ENCODE measurements at places on chromosomes 4 and X.

- DNase-seq: no peak
Measured at GRCh38 chrX:27917713-27918500, 63.3 kb downstream of the DCAF8L1 start.

GRCh38 chr4:37101182-37101581 lies 143.4 kb upstream of the NWD2 start:
- DNase-seq: no peak

DNA sequence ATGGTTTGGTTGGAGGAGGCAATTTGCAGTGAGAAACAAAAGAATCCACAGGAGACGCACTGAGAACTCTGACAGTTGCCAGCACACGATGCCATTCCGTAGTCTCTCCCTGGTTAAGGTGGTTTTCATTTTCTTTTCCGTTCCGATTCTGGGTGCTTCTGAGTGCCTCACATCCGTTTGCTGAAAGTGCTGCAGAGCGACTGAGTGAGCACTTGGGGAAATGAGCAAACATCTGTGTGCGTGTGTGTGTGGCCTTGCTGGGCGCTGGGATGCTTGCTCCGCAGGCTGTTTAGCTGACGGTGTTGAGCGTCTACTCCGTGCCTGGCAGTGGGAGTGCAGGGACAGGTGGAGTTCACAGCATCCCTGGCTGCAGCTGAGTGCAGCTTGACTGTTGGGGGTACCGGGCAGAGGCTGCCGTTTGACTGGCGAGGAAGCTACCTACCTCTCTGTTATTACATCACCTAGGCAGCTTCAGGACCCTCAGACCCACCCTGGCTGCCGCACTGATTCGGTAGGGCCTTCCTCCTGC lies 49.3 kb downstream of the SORCS2 start:
- no peak for DNase-seq

GRCh38 chrX:84475101-84475500 lies 27.2 kb downstream of the HDX start:
- DNase-seq: no peak

- DNase-seq: no peak
Measured at GRCh38 chrX:49862093-49862492, 17.2 kb upstream of the USP27X start.

DNA sequence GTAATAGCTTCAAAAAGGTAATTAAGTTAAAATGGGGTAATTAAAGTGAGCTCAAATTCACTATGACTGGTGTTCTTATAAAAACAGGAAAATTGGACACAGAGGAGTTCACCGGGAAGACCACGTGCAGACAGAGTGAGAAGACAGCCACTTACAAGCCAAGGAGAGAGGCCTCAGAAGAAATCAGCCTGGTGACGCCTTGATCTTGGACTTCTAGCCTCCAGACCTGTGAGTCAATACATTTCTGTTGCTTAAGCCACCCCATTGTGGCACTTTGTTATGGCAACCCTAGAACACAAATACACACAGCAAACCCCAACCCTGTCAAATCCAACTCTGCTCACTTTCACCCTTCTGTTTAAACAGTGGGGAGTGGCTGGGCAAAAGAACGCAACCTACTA lies 4.1 kb upstream of the CD38 start:
- no peak for DNase-seq

DNA sequence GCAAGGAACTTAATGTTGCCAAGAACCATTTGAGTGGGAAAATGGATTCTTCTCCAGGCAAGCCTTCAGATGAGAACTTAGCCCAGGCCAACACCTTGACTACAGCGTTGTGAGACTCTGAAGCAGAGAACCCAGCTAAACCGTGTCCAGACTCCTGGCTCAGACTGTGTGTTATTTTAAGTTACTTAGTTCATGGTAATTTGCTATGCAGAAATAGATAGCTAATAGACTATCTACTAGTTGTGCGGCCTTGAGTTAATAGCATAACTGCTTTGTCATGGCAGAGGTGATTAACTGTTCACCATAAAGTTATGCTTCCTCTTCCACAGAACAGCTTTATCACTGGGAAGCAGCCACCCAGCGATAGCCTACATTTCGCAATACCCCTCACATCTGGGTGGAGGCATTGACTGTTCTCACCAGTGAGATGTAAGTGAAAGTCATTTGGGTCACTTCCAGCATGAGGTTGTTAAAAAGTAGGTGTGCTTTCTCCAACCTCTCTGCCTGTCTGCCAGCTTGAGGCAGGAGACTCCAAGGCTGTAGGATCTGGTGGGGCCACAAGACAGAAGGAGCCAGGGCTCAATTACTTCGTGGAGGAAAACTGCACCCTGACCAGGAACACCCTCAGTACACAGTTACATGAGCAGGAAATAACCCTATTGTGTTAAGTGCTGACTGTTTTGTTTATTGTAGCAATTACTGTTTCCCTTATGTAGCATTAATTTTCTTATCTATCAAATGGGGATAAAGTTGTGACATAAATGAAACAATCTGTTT lies 94.2 kb downstream of the GPAT3 start:
- DNase-seq: no peak

GRCh38 chr4:120926358-120927025 lies 4.0 kb upstream of the PRDM5 start:
- no peak for DNase-seq

- DNase-seq: no peak
Measured at GRCh38 chr4:168587411-168588125, 90.7 kb downstream of the PALLD start.

DNA sequence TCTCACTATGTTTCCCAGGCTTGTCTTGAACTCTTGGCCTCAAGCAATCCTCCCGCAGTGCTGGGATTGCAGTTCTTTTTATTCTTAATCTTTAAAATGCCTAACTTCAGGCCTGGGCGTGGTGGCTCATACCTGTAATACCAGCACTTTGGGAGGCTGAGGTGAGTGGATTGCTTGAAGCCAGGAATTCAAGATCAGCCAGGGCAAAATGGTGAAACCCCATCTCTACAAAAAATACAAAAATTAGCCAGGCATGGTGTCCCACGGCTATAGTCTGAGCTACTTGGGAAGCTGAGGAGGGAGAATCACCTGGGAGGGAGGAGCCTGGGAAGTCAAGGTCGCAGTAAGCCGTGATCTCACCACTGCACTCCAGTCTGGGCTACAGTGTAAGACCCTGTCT lies 45.9 kb downstream of the PLS3 start:
- DNase-seq: no peak

DNA sequence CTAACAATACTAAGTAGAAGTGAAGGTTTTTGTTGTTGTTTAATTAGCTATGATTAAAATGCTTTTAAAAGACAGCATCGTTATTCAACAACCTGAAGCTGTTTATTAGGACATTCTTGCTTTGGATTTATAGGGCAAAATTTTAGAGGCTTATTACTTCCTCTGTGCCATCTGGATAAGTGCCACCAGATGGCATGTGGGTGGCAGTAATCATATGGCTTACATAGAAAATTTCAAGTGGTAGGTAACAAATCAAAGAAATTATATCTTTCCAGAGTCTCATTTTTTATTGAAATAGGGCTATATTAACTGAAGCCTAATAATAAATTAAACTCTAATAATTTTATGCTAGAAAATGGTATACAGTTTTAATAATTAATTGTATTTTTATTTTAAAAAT lies 83.3 kb upstream of the HTR2C start:
- no peak for DNase-seq

DNA sequence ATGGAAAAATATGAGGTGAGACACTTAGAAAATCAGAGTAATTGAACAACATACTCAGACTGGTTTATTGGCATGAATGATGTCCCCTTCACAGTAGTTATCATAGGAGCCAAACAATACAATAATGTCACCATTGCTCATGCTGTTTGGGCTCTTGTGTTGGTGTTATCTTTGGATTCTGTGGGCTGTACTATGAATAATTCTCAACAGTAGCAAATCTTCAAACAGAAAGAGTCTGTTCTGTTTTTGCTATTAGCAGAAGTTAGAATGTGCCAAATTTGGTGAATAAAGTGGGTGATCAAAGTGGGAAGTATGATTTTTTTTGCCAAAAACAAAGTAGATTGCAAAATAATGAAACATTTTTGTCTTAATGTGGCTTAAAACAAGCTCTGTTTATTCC lies 58.3 kb downstream of the GRID2 start:
- DNase-seq: no peak

DNA sequence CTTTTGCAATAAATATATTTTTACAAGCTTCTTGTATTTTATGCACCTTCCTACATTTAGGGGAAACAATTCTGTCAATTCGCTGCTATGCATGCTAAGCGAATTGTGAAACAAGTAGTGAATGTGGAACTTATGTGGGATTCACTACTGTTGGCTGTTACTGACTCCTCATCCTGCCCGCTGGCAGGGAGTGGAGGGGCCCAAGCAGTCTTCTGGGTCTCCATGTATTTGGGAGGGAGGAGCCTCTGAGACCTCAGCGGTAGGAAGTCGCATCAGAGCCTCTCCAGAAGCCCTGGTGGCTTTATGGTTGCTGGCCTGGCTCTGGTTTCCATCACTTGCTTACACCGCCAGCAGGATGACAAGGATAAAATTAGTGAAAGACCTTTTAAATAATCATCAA lies 3.7 kb upstream of the SETD7 start:
- no peak for DNase-seq

DNA sequence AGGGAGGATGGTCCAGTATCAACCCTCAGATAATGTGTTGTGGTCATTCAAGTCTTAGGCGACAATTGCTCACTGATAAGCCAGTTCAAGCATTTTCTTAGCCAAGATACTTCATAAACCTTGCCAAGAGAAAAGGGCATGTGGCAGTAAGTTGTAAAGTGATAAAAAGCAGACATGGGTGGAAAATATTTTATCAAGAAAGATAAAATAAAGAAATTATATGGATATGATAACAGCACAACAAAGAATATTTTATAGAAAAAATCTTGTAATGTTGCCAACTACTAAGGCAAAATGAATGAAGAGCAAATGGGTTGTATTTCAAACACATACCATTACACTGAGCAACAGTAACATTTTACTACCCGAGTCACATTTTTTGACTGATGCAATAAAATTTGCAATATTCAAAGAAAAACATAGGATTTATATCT lies 217.4 kb upstream of the PITX2 start:
- no peak for DNase-seq

DNA sequence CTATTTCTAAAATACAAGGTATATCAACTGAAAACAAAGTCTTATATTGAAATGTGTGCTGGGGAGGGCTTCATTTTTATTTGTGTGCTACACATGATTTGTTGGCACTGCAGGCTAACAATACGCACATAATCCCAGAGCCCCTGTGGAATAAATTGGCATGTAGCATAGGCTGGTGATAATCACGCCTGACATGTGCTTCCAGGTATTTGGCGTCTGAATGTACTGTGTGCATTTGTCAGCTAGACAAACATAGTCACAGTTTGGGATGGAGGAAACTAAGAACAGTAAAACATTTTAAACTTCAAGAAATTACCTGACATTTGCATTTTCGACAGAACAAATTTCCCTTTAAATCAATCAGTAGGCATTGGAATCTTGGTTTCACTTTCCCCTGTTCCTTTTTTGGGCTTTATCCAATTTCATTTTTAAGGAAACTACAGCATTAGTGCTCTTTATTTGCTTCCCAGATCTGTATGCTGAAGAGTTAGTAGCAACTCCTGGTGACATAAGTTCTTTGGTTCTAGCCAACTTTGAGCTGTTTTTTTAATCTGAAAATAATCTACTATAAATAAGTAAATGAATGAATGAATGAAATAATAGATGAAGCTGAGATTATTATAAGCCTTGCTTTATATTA lies 472.3 kb downstream of the PDHA2 start:
- DNase-seq: no peak

- no peak for DNase-seq
Measured at GRCh38 chrX:71638409-71638808, 20.1 kb upstream of the CXCR3 start.

DNA sequence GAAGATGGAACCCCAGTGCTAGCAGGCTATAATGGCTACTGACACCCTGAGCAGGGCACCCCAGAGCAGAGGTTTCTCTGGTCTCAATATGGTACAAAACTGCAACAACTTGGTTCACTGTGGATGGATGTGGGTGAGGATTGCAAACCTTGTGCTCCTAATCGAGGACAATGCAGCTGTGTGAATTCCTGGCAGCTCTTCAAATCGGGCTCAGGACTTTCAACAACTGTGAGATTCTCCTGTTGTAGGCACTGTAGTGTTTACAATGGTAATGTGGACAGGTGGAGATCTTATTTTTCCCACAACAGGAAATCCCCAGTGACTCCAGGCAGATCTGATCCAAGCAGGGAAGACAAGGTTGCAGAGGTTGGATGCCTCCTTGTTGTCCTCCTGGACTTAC lies 101.5 kb downstream of the RCHY1 start:
- no peak for DNase-seq

- DNase-seq: no peak
Measured at GRCh38 chr4:113851816-113852215, 90.3 kb upstream of the CAMK2D start.

GRCh38 chr4:88823058-88823919 lies 125.7 kb upstream of the NAP1L5 start:
- peak; percentile 52 for DNase-seq

GRCh38 chr4:103904123-103904522 lies 184.3 kb upstream of the TACR3 start:
- no peak for DNase-seq

DNA sequence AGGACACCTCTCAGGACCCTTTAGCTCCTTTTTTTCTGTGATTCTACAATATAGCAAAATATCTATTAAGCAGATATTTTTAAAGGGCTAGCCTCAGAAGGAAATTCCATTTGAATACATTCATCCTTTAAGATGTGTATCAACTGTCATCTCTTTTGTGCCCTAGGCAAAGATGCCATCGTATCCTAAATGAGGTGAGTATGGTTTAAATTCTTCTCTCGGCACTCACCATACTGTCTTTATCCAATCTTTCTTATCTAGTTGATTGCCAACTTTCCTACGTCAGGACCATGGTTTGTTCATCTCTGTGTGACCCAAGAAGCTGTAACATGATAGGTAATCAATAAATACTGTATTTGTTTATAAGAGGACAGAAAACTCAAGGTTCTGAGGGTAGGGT lies 176.0 kb downstream of the LDB2 start:
- no peak for DNase-seq

GRCh38 chr4:1194010-1194900 lies 21.9 kb upstream of the SPON2 start:
- peak; percentile 25 for DNase-seq

- DNase-seq: no peak
Measured at GRCh38 chr4:47686294-47686872, 151.5 kb downstream of the CORIN start.

DNA sequence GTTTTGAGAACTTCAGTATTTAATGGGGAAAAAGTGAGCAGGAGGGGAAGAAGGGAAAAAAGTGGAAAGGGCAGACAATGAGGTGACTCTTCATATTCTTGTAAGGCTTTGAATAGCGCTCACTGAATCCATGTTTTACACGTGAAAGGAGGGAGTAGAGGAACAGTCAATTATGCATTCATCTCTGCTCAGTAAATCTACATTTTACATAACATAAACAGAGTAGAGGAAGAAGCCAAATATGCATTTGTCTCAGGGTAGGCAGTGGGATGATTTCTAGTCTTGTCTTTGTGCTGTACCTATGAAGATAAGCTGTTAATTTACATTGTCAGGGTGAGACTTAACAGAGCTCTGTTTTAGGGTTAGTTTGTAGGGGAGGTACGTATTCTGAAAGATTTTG lies 19.4 kb upstream of the ELF2 start:
- DNase-seq: no peak

GRCh38 chrX:80181079-80181478 lies 166.5 kb downstream of the TBX22 start:
- DNase-seq: no peak

GRCh38 chr4:41267997-41268396 lies 11.3 kb downstream of the UCHL1 start:
- no peak for DNase-seq
